ENCODE measurements at places on chromosomes 1 and 21.

DNA sequence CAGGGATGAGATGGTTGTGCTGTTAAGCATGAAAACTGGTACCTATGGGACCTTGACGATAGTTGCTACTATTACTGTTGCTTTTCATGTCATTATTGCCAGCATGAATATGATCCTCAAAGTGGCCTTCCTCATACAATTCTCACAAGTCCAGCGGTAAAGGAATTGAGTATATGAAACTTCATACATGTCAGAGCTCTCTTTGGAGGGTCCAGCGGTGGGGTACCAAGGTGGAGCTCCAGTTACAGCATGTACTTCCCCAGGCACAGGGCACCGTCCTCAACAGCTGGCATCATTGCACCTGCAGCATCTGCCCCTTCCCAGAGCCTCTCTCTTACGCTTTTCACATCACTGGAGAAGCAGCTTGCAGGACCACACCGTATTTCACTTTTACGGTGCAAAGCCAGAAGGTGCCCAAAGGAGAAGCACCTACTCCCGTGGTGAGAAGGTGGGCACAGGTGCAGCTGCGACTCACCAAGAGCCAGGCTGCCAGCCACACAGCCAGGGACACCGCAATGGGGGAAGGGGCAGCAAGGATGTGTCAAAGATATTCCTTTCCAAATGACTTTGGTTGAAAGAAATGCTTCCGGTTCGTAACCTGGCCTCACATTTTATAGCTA is 166.4 kb upstream of the IRF2BP2 start:
- DNase-seq = no peak

DNA sequence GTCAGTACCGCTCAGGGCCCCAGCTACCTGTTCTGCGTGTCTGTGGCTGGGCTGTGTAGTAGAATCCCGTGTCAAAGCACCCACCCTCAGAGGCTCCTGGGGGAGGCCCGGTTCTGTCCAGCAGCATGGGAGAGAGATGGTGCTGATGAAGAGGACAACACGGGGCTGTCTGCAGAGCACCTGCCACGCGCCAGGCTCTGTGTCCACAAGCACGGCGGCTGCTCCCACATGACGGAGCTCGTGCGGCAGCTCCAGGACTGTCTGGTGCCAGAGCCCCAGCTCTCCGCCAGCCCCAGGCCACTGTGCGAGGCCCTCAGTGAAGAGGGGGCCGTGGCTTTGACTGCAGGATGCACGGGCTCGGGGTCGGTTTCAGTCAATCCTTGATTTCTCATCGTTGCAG is 42.0 kb upstream of the TSPEAR start:
- DNase-seq = no peak

GRCh38 chr1:229757226-229757625 is 131.2 kb downstream of the URB2 start:
- no peak for DNase-seq

- DNase-seq = no peak
Observed at GRCh38 chr21:42102076-42102475, 31.0 kb downstream of the UMODL1 start.

DNA sequence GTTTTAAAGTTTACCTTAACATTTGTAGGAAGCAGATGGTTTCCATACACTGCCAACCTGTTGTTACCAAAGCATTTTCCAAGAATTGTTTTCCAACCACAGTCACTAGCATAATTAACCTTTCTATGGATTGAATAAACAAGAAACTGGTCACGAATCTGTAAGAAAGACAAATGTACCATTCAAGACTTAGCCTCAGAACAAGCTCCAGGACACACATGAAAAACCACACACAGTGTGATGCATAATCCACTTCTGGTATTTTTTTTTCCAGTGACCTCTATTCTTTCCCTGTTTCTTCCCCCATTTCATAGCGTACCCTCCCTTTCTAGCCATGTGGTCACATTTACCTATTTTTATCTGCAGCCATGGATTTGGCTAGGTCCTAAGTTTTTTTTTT is 29.6 kb upstream of the C1orf87 start:
- no peak for DNase-seq

GRCh38 chr21:36186081-36186480 is 29.5 kb downstream of the DOP1B start:
- DNase-seq = no peak

DNA sequence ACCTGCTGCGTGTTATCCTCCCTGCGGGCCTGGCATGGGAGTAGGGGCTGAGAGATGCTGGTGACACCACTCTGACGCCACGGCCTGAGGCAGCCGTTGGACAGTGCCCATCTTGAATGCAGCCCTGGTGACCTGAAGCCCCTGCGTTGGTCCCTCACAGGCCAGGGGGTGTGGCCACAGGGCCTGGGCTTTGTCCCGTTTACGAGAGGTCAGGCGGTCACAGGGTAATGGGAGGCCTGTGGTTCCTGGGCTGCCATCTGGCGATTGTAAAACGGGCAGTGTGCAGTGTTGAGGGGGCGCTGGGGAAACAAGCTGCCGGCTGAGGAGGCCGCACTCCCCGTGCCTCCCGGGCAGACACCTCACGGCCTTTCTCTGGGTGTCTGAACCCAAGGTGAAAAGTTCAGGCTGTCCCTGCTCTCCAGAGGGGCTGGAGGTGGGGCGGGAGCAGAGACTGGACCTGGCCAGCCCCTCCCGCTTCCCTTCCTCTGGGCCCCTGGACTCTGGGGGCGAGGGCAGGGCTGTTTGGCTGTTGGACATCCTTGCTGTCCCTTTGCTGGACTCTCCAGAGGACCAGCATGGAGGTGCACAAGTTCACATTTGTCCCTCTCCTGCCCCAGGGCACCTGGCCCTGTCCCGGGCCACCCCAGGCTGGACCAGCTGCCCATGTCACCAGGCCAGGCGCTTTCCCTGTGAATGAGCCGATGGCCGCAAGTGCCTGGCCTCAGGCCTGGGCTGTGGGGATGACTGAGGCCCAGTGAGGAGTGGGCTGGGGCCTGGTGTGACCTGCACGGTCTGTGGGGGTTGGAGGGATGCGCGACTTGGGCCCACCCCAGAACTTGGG is 42.4 kb downstream of the SKI start:
- no peak for DNase-seq

DNA sequence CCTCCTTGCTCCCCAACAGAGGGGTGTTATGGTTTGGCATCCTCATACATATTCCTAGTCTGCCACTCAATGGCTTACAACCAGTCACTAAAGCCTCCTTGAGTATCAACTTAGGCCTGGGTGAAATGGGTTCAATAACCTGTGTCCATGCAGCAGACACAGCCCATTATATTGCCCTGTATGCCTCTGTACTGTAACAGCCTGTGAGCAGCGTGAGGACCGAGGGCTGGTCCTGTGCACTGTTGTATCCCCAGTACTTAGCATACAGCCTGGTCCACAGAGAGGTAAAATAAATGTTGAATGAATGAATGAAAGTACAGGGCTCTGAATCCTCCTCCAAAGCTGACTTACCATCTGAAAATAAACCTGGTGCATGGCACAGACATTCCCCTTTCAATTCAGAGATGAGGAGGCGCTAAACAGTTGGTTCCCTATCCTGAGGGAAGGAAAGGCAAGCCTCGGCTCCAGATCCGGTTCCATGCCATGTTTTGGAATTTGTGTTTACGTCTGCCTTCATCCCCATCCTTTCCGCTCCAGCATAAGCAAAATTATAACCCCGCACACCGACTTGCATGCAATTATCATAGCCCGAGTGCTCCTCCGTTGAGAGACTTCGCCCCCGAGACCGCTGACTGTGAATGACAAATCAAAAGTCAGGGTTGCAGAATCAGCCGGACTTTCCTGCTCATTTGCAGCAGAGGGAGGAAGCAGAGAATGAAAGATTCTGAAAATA is 45.0 kb upstream of the DNAJC6 start:
- peak; percentile 84 for DNase-seq

DNA sequence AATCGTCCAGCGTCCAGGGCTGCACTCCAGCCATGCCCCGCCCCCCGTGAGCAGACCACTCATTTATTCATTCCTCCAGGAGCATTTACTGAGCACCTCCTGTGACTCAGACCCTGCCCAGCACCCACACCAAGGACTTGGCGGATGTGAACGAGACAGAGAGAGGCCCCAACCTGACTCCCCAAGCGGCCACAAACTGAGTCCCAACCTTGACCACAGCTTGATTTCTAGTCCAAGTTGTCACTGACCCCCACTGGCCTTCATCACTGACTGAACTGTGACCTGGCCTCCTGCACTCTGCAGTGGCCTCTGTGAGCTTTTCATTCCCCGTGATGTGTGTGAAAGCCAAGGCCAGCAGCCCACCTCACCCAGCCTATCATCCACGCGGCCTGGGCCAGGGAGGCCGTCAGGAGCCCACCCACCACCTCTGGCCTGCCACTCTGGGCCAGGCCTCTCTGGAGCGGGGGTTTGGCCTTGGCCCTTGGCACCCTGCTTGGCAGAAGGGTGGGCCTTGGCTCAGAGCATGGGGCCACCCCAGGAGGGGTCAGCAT is 19.3 kb upstream of the RUNX3 start:
- DNase-seq = no peak

GRCh38 chr1:154879038-154879421 is 8.9 kb upstream of the KCNN3 start:
- DNase-seq = no peak

GRCh38 chr1:168636642-168637111 is 60.3 kb downstream of the XCL1 start:
- DNase-seq = peak; percentile 78

DNA sequence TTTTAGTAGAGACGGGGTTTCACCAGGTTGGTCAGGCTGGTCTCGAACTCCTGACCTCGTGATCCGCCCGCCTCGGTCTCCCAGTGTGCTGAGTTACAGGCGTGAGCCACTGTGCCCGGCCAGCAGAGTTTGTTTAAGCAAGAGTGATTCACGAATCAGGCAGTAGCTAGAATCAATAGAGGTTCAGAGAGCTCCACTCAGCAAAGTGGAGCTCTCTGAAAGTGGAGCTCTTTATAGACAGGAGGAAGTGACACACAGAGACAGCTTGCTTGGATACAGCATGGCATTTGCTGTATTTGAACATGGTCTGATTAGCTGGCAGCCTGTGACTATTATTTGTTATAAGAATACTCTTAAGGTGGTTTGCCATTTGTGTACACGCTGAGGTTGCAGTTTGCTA is 27.1 kb upstream of the CD34 start:
- DNase-seq = peak; percentile 35
